Stimulated activated CD4-positive, alpha-beta T cell treated with anti-CD3 and anti-CD28 coated beads, TNF-alpha, amount 100 ng/mL, for 1 hour (primary cell): ENCODE measurements at places on chromosomes 12 and 14.

DNA sequence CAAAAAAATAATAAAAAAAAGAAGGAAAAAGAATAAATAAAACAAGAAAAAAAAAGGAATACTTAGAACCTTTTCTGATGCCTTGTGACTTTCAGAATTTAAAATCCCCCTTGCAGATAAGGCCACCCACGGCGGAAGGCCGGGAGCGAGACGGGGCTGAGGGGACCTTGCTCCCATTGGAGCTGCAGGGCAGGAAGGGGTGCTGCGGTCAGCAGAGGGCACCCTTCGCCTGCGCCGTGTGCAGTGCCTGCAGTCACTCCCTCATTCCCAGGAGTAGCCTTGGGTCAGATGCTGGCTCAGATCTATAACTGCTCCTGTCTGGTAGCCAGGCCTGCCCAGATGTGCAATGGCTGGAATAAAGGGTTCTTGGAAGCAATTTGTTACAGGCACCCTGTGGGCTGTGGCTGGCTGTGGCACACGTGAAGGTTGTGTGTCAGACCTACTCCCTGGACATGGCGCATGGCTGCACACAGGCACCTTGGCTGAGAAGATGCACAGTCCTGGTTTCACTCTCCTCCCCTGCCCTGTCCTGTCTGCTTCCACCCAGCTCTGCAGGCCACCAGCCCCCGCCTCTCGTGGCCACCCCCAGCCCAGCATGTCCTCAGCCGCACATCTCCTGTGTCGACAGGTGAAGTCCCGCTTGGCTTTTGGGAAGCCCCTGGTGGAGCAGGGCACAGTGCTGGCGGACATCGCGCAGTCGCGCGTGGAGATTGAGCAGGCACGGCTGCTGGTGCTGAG, 13.4 kb upstream of the ALDH2 start:
- DNase-seq = no peak

GRCh38 chr12:101698800-101699347, 1.4 kb downstream of the CHPT1 start:
- no peak for DNase-seq

- no peak for DNase-seq
These were observed 67.0 kb upstream of the CAND1 start for GRCh38 chr12:67202011-67202677.

GRCh38 chr12:20360407-20360806, 7.9 kb upstream of the PDE3A start:
- no peak for DNase-seq

DNA sequence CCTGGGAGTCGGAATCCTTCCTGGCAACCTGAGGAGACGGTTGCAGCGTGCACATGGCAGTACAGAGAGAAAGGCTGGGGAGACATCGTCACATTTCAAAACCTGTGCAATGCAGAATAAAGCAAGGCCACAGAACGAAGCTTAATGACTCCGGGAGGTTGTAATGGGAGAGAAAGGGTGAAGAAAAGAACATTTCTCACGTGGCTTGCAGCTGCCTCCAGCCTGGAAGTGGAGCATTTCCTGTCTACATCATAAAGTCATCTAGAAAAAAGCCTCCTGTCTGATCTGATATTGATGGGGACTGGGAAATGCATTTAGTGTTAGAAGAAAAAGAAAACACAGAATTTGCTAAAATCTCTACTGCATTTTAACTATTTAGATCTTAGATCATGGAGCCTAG, 209.3 kb downstream of the TMEM132C start:
- DNase-seq = no peak

GRCh38 chr12:27343255-27344000, 10.8 kb downstream of the BMAL2 start:
- no peak for DNase-seq

DNA sequence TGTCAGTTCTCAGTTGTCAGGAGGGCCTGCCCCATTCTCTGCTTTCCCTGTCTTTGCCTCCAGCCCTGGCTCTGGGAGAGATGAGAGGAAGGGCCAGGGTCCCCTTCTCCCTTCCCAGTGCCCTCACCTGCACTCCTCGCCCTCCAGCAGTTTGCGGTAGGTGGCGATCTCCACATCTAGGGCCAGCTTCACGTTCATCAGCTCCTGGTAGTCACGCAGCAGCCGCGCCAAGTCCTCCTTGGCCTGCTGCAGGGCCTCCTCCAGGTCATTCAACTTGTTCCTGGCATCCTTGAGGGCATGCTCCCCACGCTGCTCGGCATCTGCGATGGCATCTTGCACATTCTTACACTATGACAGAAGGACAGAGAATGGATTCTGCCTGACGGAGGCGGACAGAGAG, 5.4 kb downstream of the KRT2 start:
- DNase-seq = no peak

- DNase-seq = no peak
These were observed 104.0 kb downstream of the GPR135 start for GRCh38 chr14:59360923-59361794.

DNA sequence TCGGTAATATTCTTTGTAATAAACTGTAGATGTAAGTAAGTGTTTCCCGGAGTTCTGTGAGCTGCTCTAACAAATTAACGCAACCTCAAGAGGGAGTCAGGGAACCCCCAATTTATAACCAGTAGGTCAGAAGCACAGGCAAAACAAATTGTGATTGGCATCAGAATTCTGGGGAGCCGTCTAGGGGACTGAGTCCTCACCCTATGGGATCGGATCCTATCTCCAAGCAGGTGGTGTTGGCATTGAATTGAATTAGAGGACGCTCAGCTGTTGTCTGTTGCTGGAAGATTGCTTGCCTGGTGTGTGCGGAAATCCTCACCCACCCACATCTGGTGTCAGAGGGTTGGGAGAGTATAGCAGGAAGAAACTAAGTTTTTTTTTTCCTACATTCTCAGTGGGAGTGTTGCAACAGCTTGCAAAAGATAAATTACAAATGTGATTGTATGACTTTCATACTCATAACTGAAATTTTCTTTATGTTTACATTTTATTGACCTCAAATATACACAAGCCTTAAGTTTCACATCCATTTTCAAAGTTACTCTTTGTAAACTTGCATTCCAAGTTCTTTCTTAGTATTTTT, 5.5 kb downstream of the TMEM52B start:
- no peak for DNase-seq

DNA sequence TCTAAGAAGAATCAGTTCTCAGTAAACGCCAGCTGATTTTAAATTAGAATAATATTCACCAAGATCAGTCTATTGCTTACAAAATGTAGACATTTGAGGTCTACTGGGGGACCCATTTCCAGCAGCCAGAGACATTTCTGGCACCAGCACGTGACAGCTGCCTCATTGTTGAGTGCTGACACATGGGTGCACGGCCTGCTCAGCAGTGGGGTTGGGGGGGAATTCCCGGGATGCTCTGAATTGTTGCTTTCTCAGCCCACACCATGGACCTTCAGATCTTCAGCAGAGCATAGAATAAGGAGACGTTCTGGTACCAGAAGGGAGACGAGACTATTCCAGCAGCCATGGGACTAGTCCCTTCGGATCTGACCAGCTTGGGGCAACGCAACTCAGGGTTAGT, 18.3 kb downstream of the PLEKHG7 start:
- DNase-seq = no peak

GRCh38 chr12:62767496-62767895, 167.5 kb downstream of the PPM1H start:
- DNase-seq = no peak

DNA sequence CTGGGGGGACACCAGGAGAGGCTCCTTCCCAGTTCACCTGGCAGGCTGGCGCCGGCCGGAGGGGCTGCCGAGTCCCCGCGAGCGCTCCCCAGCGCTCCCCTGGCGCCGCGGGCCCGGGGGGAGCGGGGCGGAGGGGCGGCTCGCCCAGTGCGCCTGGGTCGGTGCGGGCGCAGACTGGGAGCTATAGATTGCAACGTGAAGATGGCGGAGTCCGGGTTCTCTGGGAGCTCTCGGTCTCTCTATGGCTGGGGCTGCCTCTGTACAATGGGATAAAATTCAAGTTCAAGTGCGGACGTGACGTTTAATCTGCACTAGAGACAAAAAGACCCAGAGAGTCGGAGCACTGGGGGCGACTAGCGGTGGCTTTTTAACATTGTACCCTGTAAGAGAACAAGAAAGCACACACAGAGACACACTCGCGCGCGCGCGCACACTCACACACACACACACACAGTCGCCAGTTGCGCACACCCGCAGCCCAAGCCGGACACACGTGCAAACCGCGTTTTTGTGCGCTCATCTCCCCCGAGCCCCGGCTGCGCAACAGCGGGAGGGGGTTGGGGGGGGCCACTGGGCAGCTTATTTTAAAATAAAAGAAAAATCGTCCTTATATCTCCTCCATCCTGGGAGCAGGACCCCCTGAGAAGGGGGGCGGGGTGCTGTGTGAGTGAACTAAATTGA, at the start of gene BCL11B:
Gene BCL11B (minus strand): TSS at position 247 of the 681 bp plus-strand sequence. CDS start 979 bp downstream, outside the sequence.
- peak; percentile 80 for DNase-seq

DNA sequence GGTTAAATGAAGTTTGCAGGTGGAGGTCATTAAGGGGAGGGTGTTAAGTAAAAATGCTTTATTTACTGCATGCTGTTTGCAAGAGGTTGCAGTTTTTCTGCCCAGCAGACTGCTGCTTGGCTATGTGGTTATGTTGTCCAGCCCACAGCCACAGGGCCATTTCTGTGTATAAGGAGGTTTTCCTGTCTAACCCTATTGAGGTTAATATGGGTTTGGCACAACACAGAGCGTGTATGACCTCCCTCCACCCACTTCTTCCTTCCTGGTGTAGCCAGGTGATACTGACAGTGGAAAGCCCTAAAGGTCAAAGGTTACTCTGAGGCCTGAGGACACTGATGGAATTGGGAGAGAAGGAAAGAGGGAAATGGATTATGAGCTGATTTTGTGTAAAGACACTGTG, 253.7 kb upstream of the PWP1 start:
- no peak for DNase-seq

DNA sequence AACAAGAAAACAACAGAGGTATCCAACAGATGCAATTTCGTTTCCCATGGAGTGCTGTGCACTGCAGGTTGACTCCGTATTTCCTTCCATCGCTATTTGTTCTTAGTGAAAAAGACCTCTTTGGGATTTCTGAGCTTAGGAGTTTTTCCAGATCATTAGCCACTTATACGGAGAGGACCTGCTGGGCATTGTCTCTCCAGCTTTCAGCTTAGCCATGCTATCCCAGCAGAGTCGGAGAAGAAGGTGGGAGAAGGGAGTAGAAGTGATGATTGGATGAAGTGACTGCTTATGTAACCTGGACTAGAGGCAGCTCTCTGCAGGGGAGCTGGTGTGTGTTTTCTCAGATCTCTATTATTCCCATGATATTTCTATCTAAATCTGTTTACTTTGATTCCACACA, 737.7 kb downstream of the DIO2 start:
- no peak for DNase-seq

- no peak for DNase-seq
These were observed 125.7 kb upstream of the BTG1 start for GRCh38 chr12:92271341-92271740.
